Stimulated activated CD8-positive, alpha-beta memory T cell treated with anti-CD3 and anti-CD28 coated beads, Interleukin-4, amount 100 ng/mL, for 24 hours (primary cell): ENCODE measurements at places on chromosomes 1 and 21.

DNA sequence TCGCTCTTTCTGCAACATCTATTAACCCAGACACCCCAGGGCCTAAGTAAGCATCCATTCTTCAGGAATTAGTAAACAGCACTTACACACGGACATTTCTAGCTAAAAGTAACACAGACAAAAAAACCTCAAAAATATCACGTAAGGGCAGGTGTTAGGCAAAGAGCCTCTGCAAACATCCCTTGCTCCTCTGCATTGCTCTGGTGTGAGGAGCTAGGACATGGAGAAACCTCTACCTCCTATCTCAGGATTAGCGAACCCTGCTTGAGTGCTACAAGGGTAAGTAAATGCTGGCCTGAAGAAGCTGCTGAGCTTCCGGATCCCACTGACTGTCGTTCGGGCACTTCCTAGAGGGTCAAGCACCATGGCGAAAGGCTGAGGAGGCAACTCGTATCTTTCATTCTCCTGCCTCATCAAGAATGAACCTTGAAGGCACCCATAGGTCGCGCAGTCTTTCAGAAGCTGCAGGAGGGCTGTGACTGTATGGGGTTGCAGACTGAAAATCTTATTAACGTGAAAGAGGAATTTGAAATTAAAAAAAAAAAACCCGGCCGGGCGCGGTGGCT is 2.1 kb downstream of the PTGER3 start:
- no peak for DNase-seq

DNA sequence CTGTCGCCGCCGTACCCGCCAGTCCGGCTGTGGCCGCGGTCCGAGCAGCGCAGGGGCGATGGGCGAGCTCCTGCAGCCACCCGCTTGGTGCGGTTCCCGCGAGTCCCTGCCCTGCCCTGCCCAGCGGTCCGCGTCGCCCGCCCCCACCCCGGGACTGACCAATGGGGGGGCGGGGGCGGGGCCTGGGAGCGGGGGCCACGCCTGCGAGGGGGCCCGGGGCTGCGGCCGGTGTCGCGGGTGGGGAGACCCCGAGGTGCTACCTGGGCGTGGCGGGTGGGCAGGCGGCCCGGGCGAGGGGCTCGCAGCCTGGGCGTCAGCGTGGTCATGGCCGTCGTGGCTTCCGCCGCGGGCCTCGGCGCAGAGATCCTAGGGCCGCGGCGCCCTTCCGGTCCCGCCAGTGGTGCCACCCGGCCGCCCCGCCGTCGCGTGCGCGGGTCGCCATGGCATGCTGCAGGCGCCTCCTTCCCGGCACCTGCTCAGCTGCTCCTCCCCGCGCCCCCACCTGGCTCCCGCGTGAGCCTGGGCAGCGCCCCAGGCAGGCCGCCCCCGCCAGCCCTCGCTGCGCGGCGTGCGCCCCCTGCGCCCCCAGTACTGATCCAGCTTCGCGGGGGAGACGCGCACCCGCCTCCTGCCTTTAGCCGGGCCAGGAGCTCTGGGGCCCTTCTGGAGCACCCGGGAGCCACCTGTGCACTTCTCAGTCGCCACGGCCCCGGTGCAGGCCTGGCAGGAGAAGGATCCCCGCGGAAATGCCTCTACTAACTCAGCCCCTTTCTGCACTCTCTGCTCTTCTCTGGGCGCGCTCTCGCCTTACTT is at the start of gene BMP8B:
Gene BMP8B (minus strand): TSS at position 108 of the 813 bp plus-strand sequence. CDS start 380 bp downstream, outside the sequence.
- DNase-seq = peak; percentile 33

DNA sequence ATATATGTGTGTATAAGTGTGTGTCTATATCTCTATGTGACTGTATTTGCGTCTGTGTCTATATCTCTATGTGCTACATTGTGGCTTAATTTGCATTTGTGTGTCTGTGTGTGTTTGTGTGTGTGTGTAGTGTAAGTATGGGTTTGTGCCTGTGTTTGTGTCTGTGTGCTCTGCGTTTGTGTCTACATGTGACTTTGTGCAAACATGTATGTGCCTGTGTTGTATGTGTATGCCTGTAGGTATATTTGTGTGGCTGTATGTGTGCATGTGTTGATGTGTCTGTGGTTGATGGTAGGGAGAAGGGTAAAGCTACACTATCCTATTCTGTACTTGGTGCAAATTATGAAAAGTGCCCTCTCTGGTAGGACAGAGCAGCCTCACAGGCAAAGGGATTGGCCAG is 7.3 kb upstream of the FGGY start:
- DNase-seq = no peak

GRCh38 chr1:68183895-68184294 is 48.4 kb downstream of the WLS start:
- DNase-seq = no peak

DNA sequence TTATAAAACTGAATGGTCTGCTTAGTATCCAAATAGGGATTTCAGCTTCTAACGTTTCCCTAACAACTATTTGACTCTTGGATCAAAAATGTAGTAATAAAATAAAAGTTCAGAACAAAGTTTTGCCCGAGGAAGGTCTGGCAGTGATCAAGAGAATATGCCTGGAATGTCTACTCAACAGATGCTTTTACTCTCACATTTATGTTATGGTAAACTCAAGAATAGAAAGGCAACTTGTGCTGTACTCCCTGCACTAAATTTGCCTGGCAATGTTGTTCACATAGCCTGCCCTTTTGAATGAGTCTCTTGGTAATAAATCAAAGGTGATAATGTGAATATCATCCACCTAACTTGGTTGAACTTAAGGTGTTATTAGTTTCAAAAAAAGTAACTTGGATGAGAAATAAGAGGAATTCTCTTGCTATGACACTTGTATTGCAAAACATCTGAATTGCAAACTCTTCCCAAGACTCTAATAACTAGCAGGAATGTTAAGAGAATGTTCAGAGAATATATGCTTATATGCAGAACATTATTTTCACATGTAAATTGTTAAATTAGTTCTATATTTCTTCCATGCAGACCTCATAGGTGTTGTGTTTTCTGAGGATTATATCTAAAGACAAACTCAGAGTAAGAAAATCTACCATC is 215.8 kb downstream of the COL24A1 start:
- DNase-seq = no peak

DNA sequence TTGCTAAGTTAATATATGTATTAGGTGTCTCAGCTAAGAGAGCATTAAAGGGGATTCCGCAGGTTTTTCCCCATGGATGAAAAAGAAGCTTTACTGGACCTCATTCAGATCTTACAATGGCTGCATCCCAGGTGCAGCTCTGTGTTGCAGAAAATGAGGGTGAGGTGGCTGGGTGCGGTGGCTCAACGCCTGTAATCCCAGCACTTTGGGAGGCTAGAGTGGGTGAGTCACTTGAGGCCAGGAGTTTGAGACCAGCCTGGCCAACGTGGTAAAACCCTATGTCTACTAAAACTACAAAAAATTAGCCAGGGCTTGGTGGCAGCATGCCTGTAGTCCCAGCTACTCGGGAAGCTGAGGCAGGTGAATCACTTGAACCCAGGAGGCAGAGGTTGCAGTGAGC is 58.5 kb upstream of the MORC3 start:
- no peak for DNase-seq

DNA sequence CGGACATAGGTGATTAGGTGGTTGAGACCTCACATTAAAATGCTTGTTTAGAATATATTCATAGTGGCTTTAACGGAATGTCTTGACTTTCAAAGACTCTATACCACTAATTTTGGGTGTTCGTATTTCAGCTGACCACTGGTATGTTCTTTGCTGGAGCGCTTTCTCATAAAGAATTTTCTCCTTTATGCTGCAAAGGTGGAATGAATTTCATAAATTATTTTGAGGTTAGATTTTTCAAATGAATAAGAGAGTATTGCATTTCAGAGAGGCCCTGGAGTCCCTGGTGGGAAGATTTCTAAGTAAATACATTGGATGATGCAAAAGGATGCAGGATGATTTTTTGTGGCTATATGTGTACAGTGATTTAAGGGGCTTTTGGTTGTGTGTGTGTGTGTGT is 55.8 kb downstream of the HUNK start:
- DNase-seq = no peak

GRCh38 chr1:170214117-170215032 is 68.6 kb downstream of the NTMT2 start:
- DNase-seq = no peak

GRCh38 chr1:153773096-153773921 is 1.9 kb upstream of the SLC27A3 start:
- no peak for DNase-seq
